Heart left ventricle (tissue), 16 donors: ENCODE measurements at places on chromosomes 13 and 19.

- peak; percentile 44 for DNase-seq
These were observed 270.9 kb upstream of the NBEA start for GRCh38 chr13:34671137-34671536.

- no peak for DNase-seq
These were observed 43.4 kb upstream of the MED4 start for GRCh38 chr13:48138270-48138669.

GRCh38 chr13:111347438-111347837 lies 27.0 kb downstream of the TEX29 start:
- no peak for DNase-seq

DNA sequence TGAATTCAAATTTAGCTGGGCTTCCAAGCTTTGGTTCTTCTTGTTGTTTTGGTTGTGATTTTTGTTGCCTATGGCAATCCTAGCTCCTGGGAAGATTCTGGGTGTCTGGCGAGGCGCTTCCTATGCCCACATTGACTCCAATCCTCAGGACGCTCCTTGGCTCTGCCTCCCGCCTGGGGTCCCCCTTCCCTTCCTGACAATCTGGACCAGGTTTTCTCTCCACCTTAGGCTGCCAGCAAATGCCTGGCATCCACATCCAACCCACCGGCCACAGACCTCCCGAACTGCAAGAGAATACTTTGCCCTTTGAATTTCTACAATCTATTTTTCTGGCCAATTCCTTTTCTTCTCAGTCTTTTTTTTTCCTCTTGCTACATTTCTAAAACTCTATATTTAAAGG lies 186.9 kb upstream of the UBL3 start:
- DNase-seq = no peak
